Stimulated activated CD4-positive, alpha-beta T cell treated with anti-CD3 and anti-CD28 coated beads, TNF-alpha, amount 100 ng/mL, for 4 hours (primary cell): ENCODE measurements at places on chromosomes 7 and 10.

- no peak for DNase-seq
These were observed 137.7 kb upstream of the POM121L12 start for GRCh38 chr7:52897713-52898112.

- DNase-seq: no peak
These were observed 27.1 kb downstream of the SEC61A2 start for GRCh38 chr10:12156367-12157123.

- no peak for DNase-seq
These were observed 378.0 kb upstream of the SEMA3D start for GRCh38 chr7:85564861-85565260.

DNA sequence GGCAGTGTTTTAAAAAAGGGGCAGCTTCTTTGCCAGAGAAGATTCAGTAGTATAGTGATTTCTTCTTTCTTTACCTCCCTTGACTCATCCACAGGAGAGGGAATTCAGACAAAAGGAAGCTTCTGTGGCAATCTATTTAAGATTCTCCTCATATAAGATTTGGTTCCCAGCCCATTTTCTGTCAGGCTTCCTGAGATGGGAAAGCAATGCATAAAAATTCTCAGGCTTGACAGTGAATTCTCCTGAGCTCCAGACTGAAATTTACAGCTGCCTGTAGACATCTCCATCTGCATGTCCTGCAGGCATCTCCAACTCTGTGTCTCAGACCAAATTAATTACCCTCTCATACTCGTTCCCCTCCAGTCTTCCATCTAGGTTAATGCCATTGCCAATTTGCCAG, 72.8 kb downstream of the TSPAN12 start:
- no peak for DNase-seq

DNA sequence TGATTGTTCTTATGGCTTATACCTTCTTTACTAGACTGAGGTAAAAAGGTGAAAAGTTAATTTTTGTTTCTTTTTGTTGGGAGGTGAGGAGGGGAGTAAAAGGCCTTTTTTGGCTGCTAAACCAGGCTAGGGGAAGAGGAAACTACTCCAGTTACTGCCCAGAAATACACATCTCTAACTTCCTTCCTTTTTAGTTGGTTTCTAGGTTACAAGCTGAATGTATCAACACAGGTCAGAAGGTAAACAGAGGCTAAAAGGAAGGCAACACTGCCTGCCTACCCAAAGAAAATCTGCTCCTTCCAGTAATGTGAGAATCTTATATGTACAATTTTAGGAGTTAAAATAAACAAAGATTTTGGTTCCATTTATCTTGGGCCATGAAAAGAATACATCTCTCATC, 140.4 kb downstream of the NRBF2 start:
- no peak for DNase-seq

GRCh38 chr10:110511734-110512449, 14.2 kb downstream of the DUSP5 start:
- DNase-seq: no peak

- no peak for DNase-seq
These were observed 461 bp upstream of the ETV1 start for GRCh38 chr7:13989949-13990305.

- DNase-seq: no peak
These were observed 305.4 kb downstream of the KCNMA1 start for GRCh38 chr10:77332256-77332655.

DNA sequence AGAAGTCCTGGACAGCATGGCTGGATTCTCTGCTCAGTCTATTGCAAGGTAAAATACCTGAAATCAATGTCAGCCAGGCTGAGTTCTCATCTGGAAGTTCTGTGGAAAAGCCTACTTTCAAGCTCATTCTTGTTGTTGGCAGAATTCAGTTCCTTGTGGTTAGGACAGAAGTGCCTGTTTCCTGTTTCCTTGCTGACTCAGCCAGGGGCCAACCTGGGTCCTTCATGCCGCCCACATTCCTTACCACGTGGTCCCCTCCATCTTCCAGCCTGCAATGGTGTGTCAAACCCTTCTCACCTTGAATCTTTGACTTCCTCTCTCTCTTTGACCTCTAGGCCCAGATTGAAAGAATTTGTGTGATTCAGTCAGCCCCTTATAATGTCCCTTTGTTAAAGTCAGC, 197.1 kb upstream of the STK17A start:
- no peak for DNase-seq

GRCh38 chr7:40474790-40475680, 340.2 kb downstream of the SUGCT start:
- DNase-seq: no peak

DNA sequence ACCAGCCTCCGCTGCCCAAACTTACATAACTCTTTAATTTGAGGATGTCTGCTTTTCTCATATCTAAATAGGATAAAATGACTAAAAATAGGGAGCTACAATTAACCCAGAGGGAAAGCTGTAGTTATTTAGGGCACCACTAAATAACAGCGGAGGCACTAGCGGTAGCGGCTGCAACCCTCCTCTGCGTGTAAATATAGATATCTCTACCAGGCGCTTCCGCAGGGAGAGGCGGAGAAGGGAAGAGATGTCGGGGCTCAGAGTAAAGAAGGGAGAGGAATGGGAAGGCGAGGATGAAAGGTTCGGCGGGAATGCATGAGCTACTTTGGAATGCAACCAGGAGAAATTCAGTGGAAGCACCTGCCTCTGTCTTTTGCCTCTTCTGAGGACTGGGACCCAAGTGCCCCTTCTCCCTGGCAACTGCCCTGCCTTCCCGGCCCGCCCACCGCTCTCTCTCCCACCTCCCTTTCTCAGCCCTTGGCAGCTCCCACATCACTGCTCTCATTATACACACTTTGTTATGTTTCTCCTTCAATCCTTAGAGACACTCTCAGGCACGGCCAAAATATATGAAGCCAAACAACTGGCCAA, 698.3 kb downstream of the PARD3 start:
- DNase-seq: no peak

- no peak for DNase-seq
These were observed 346.6 kb downstream of the PTEN start for GRCh38 chr10:88209837-88210561.

GRCh38 chr7:132232406-132232805, 343.9 kb downstream of the PLXNA4 start:
- no peak for DNase-seq
